ENCODE measurements at places on chromosomes 3 and 15.

GRCh38 chr15:91929509-91929908 is 76.0 kb downstream of the SLCO3A1 start:
- DNase-seq, result no peak

DNA sequence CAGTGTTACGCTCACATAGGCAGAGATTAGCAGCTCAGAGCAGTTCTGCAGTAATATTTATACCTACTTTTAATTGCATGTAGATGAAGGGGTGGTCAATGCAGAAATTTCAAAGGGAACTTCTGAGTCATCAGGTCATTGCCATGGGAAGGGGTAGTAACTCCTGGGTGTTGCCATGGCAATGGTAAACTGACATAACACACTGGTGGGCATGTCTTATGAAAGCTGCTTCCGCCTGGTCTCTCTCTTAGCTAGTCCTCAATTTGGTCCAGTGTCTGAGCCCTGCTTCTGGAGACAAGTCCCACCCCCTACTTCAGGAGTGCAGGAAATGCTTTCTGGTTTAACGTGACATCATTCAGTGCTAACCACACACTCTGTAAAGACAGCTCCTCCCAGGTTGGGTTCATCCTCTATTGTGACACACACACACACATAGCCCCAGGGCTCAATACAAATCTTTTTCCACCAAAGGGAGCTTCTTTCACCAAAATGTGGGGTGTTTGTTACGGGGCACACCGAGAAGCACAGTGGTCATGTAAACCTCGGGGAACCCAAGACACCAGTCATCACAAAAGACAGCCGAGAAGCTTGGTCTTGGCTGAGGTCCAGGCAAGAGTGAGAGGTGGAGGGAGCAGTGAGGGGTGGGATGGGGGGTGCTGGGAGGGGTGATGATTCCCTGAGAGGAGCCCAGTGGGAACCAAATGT is 74.5 kb downstream of the TLE3 start:
- DNase-seq, result no peak

DNA sequence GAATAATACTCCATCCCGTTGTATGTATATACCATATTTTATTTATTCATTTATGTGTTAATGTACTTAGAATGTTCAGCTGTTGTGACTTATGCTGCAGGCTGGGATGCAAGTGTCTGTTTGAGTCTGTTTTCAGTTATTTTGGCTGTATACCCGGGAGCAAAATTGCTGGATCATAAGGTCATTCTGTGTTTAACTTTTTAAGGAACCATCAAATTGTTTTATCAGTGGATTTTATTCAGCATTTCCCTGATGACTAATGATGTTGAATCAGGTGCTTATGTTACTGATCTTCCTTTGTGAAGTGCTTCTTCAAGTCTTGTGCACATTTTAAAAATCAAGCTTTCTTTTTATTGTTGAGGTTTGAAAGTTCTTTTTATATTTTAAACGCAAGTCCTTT is 118.1 kb downstream of the SLC25A26 start:
- no peak for DNase-seq

- DNase-seq, result no peak
Observed at GRCh38 chr15:92619145-92620101, 36.2 kb downstream of the FAM174B start.

DNA sequence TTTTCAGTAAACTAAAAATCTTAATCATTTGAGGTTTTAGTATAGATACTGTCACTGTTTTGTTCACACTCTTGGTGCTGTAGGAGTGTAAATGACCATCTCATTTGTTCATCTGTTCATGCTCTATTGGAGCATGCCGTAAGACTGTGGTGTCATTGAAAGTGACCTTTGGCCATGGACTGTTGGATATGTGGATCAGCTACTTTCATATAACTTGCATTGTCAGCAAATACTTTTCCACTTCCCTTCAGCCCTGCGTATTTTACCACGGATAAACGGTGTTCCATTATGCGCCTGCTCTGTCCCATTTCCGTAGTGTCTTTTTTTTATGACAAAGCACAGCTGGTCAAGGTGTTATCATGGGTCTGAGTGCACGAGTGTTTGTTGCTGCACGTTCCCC is 32.6 kb upstream of the SENP5 start:
- DNase-seq, result no peak

- no peak for DNase-seq
Observed at GRCh38 chr15:74541494-74542165, 610 bp downstream of the ARID3B start.

DNA sequence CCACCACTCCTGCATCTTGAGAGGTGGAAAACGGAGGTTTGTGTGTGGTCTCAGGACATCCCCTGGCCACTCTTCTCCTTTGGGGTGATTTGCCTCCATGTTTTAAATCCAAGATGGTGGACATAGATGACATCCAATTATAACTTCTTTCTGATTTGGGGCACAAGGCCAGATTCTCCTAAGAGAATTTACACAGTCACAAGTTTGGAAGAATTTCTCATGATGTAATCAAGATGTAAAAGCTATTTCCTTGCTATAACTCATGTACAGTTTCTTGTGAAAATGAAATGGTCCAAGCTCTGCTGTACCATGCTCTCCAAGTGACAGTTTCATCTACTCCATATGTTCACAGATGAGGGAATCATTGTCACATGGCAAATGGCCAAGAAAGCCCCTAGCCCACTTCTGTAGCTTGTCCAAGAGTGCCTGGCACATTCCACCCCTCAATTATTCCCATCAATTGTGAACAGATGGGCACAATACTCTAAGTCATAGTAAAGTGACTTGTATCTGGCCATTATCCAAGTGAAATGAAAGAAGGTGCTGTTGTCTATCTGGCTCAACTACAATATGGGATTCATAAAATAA is 134.6 kb upstream of the ROPN1 start:
- DNase-seq, result no peak

DNA sequence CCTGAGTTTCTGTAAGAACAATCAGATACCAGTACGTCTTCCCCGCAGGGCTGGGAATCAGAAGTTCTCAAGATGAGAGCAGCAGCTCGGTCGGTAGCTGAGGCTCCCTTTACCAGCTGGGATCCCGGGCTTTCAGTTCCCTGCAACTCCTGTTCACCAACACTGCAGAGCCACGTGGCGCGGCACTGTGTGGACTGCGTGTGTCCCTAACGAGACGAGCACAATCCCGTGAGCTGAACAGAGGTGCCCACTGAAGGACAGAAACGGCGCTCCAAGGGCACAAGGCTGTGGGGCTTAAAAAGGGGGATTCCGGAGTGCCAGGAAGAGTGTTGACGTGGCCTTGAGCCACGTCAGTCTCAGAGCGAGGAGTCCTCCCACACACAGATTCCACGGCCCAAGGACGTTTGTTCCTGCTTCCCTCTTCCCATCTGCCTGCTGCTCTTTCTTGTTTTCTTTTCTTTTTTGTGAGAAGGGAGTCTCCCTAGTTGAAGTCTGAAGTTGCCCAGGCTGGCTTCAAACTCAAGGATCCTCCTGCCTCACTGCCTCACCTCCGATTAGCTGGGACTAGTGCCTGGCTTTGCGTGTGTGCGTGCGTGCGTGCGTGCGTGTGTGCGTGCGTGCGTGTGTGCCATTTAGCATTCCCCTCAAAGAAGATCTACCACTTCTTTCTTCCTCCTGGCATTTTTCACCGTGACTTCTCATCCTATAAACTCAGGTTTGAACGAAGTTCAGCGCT is 37.1 kb upstream of the RPL35A start:
- no peak for DNase-seq

DNA sequence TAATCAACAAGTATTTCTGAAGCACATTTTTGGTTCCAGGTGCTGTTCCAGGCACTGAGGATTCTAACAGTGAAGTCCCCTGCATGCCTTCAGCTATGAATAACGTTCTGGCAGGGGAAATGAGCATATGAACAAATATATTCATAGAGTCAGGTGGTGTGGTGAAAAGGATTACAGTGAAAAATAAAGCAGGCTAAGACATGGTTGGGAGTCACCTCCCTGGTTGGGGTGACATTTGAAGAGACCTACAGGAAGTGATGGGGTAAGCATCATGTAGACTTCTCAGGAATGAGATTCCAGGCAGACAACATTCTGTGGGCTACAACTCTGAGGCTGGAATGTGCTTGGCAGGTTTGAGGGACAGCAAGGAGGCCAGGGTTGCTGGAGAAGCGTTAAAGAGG is 15.0 kb downstream of the FRMD4B start:
- no peak for DNase-seq

DNA sequence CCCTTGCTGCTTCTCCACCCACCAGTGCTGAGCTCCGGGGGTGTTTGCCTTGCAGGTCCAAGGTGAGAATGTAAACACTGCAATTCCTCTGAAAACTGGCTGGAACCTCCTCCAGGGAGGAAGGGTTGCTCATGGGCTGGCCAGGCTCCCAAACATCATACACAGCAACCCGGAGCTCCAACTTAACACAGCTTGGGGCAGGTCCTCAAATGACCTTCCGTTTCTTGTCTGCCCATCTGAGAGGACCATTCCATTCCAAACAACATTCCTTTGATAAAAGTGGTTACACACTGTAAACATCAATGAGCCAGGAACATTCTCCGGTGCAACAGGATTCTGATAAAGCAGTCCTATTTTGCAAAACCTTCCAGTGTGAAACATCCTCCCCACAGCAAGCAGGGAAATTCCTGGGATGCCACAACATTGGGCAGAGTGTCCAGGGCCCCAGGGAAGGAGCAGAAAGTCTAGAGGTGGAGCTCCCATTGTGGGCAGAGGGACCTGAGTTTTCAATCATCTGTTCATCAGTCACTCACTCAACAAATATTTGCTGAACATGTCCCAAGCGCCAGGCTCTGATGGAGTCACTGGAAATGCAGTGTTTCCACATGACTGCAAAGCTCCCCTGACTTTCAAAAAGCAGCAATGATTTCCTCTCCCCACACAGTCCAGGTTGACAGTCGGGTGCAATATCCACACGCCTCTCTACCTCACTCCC is 7.3 kb upstream of the HEG1 start:
- no peak for DNase-seq

GRCh38 chr3:14363991-14364390 is 38.4 kb upstream of the SLC6A6 start:
- DNase-seq, result no peak

GRCh38 chr15:83512459-83512858 is 65.3 kb downstream of the SH3GL3 start:
- DNase-seq, result no peak

DNA sequence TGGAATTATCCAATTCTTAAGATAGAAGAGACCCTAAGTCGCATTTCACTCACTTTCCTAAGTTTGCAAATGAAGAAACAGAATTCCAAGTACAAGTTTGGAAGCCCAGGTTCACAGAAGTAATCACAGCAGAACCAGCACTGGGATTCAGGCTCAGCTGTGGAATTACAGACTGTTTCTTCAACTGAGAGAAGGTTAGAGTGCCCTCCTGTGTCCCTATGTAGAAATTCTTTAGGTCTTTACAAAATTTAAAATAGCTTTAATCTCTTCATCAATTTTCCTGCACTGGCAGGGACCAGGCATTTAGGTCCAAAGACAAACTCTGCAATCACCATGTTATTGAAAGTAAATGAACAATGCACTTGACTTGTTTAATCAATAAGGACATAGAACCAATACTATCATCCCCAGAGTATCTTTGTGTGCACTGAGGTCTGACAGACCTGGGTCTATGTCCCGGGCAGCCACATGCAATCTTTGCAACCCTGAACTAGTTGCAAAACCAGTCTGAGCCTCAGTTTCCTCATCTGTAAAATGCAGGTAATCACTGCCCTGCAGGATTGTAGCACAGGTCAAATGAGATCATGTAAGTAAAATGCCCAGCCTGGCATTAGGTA is 96.3 kb upstream of the ZBED2 start:
- DNase-seq, result no peak

GRCh38 chr3:125594581-125595011 is 701 bp downstream of the OSBPL11 start:
- no peak for DNase-seq

DNA sequence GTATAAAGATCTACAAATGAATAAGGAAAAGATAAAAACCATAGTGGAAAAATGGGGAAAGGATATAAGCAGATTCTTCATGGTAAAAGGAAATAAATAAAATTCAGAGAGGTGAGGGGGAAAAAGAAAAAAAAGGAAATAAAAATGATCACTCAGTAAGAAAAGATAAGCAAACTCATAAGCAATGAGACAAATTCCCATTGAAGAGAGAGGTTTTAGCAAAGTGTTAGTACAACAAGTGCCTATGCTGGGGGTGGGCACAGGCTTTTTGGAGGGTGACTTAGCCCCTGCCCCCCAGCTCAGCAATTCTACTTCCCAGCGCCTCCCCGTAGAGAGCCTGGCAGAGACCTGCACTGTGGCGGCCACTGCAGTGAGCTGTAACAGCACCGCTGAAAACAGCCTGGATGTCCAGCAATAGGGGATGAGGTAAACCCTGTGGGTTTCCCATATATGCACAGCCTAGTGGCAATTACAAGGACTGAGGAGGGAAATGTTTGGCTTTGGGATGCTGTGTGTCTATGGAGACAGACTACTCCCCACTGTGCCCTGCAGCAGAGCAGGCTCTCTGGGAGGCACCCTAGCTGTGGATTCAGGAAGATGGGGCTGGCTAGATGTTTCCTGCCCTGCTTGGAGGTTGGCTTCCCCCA is 23.7 kb upstream of the SFMBT1 start:
- no peak for DNase-seq

GRCh38 chr15:72585476-72586058 is 68.9 kb upstream of the GOLGA6B start:
- DNase-seq, result no peak

GRCh38 chr3:150759319-150759718 is 3.6 kb downstream of the SIAH2 start:
- no peak for DNase-seq

DNA sequence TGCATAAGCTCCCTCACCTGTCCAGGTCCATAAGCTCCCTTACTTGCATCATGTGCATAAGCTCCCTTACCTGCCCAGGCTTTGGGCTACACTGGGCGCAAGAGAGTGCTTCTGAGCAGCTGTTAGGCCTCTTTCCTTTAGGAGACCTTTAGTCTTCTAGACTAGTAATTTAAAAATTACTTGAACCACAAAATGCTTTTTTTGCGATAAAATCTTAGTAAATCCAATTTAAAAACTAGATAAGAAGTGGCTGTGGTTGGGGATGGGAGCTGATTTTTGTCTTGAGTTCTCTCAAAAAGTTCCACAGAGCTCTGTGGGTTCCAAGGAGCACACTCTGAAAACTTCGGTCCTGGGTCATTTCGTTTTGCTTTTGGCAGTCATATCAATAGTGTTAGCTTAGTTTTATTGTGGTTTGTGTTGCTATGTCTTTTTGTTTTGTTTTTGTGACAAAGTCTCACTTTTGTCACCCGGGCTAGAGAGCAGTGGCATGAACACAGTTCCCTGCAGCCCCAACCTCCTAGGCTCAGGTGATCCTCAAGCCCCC is 6.7 kb downstream of the CEMIP start:
- DNase-seq, result no peak
